ENCODE measurements at places on chromosomes 12 and 14. TPM values are rescaled to one million over a fixed set of nuclear protein-coding genes. Genes with fewer than 3 reads are reported as not detected.

EML1 gene
- not detected for total RNA-seq

HNF1A gene
- not detected for total RNA-seq

NUAK1 gene
- total RNA-seq, result not detected

NDRG2 gene
- total RNA-seq, result 7.6 TPM

NFATC4 gene
- total RNA-seq, result not detected

IAPP gene
- total RNA-seq, result not detected

CCDC60 gene
- not detected for total RNA-seq

GDF3 gene
- total RNA-seq, result not detected

TAS2R30 gene
- total RNA-seq, result 3.5 TPM

FBRSL1 gene
- total RNA-seq, result 51.2 TPM

POP5 gene
- 63.3 TPM for total RNA-seq

RNASE1 gene
- total RNA-seq, result not detected

DNA sequence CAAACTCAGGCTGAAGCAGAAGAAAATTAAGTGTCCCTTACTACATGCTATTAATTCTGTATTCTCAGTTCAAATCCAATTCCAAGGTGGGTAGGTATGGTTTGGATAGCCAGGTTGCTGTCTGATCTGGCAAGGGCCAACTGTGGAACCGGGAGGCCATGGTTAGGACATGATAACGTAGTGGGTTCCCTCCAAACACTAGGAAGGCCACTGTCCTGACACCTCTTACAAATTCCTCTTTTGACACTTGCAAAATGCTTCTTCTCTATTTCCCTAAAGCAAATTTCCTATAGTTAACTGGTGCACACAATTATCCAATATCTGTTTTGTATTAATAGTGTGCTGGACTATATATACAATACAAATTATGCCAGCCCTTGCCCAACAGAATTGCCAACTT is 70.8 kb downstream of the RNF34 start:
- H3K4me1 ChIP-seq, result peaks cover 13% of the 10 kb centered on the region
- peaks cover 6% of the 10 kb centered on the region for H3K36me3 ChIP-seq
- H3K27ac ChIP-seq, result no peak overlapping the region
- no peak overlapping the region for H3K4me3 ChIP-seq
- H3K27me3 ChIP-seq, result no peaks in the 10 kb centered on the region

GRCh38 chr12:76505050-76505449 is 54.5 kb downstream of the OSBPL8 start:
- H3K36me3 ChIP-seq, result peaks cover 37% of the 10 kb centered on the region
- H3K4me1 ChIP-seq, result no peaks in the 10 kb centered on the region
- no peak overlapping the region for H3K27ac ChIP-seq
- no peak overlapping the region for H3K4me3 ChIP-seq
- no peaks in the 10 kb centered on the region for H3K27me3 ChIP-seq

DNA sequence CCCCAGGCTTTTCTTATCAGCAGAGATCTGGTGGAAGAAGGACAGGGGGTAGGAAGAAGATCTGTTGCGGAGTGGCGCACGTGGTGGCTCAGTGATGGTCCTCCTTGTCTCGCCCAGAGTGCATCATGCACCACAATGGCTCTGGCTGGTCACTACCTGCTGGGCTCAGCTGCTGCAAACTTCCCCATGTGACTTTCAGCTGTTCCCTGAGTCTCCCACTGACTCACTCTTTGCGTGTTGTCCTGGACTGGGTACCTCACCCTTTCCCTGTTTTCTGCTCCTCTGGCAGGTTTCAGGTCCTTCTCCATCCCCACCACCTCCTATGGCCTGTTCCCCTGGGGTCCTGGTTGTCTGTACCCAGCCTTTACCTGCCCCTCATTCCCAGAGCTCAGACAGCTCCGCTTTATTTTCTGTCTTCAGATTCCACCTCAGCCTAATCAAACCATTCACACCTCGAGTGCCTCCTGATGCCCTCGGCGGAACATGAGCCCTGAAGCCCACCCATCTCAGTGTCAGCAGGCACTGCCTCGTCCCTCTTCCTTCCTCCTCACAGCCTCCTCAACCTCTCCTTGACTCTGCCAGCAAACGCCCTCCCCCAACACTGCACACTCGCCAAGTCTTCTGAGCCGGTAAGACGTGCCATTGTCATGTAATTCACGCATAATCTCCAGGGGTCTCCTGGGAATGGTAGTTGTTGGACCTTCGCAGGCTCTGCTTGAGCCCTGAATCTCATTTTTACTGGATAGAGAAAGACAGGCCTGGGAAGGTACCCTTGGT is 1.8 kb downstream of the C1R start:
- H3K27ac ChIP-seq, result no peak overlapping the region
- H3K4me3 ChIP-seq, result no peak overlapping the region
- no peak for DNase-seq
- H3K36me3 ChIP-seq, result no peaks in the 10 kb centered on the region
- H3K27me3 ChIP-seq, result peaks cover 5% of the 10 kb centered on the region

DNA sequence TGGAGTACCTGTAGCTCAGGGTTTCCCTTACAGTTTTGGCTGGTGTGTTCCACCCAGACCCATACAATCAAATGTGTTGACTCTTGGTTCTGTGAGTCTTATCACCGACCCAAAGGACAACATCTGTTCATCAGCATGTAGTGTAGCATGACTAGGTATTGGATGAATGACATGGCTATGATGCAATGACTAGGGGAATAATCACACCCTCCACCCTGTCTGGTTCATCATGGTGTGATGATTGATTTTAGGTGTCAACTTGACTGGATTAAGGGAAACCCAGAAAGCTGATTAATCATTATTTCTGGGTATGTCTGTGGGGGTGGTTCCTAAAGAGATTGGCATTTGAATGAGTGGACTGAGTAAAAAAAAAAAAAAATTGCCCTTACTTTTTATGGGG is 311.3 kb downstream of the DPF3 start:
- no peak overlapping the region for H3K4me3 ChIP-seq
- peaks cover 46% of the 10 kb centered on the region for H3K27me3 ChIP-seq
- peaks cover 14% of the 10 kb centered on the region for H3K36me3 ChIP-seq
- H3K27ac ChIP-seq, result no peak overlapping the region
- no peak for DNase-seq

- H3K27ac ChIP-seq, result peak overlapping the region; percentile 81
- H3K27me3 ChIP-seq, result no peaks in the 10 kb centered on the region
- peak; percentile 60 for DNase-seq
- H3K4me1 ChIP-seq, result peaks cover 75% of the 10 kb centered on the region
- peaks cover 27% of the 10 kb centered on the region for H3K36me3 ChIP-seq
These were observed 217.4 kb downstream of the SLC41A2 start for GRCh38 chr12:104740668-104741067.

GRCh38 chr12:12872934-12873275 is 18.5 kb upstream of the GPRC5A start:
- H3K4me3 ChIP-seq, result no peak overlapping the region
- H3K27me3 ChIP-seq, result peaks cover 6% of the 10 kb centered on the region
- no peak for DNase-seq
- H3K27ac ChIP-seq, result no peak overlapping the region
- H3K36me3 ChIP-seq, result no peaks in the 10 kb centered on the region

DNA sequence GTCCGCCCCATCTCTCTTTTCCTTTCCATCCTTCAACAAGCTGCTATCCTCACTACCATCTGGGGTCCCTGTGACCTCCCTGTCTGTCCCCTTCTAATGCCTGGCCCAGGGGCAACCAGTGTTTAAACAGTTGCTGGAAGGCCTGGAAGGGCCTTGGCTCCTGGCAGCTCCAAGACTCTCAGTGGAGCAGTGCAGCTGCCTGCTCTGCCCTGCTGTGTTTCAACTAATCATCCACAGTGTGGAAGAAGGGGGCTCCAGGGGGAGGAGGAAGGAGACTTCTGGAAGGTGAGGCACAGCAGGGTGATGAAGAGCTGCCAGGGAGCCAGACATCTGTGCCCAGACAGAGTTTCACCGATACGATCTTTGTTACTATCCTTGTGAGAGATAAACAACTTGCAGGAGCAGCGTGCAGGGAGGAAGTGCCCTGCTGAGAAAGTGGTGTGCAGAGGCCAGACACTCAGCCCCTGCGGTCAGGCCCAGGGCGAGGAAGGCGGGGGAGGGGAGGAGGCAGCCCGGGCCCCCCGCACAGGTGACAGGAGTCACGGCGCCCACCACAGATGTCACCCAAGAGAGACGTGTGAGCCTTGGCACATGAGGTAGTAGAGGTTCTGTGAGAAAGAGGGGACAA is 1061.8 kb downstream of the BCL11B start:
- peaks cover 68% of the 10 kb centered on the region for H3K4me1 ChIP-seq
- H3K27me3 ChIP-seq, result no peaks in the 10 kb centered on the region
- peak; percentile 59 for DNase-seq
- peak overlapping the region; percentile 87 for H3K27ac ChIP-seq

DNA sequence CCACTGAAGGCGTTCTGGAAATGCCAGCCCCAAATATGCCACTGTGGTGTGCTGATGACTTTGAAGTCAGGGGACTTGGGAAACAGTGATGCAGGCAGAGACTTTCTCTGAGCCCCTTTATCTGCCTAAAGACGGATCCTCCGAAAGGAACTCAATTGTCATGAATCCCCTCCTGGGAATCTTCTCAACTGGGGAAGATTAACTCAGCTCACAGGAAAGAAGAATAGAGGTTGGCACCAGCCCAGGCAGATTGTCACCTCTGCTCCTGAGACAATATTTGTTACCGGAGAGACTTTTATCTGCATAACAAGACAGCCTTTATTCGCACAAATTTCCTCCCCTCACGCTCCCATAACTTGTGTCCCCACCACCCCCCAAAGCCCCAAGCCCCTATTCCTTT is 414.4 kb downstream of the FUT8 start:
- no peaks in the 10 kb centered on the region for H3K27me3 ChIP-seq
- H3K4me3 ChIP-seq, result no peak overlapping the region
- no peak for DNase-seq

GRCh38 chr12:65584016-65584415 is 240.3 kb upstream of the HMGA2 start:
- no peaks in the 10 kb centered on the region for H3K4me1 ChIP-seq
- no peaks in the 10 kb centered on the region for H3K27me3 ChIP-seq
- H3K27ac ChIP-seq, result no peak overlapping the region
- H3K4me3 ChIP-seq, result no peak overlapping the region
- DNase-seq, result no peak

DNA sequence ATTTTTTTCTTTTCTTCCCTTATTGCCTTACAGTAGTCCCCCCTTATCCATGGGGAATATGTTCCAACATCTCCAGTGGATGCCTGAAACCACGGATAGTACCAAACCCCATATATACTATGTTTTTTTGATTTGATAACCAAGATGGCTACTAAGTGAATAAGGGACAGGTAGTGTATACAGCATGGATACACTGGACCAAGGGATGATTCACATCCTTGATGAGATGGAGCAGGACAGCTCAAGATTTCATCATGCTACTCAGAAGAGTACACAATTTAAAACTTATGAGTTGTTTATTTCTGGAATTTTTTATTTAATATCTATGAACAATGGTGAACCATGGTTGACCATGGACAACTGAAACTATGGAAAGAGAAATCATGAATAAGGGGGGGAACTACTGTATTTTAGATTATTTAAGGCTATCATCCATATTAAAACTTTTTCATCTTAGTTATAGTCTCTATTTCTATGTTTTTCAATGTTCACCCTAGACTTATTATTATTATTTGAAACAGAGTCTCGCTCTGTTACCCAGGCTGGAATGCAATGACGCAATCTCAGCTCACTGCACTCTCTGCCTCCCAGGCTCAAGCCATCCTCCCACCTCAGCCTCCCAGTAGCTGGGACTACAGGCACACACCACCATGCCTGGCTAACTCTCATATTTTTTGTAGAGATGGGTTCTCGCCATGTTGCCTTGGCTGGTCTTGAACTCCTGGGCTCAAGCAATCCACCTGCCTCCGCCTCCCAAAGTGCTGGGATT is 188.0 kb upstream of the PELI2 start:
- H3K4me3 ChIP-seq, result no peak overlapping the region
- H3K27ac ChIP-seq, result no peak overlapping the region
- H3K36me3 ChIP-seq, result no peaks in the 10 kb centered on the region
- no peaks in the 10 kb centered on the region for H3K4me1 ChIP-seq
- DNase-seq, result no peak

- H3K4me1 ChIP-seq, result peaks cover 41% of the 10 kb centered on the region
- peaks cover 43% of the 10 kb centered on the region for H3K36me3 ChIP-seq
- H3K4me3 ChIP-seq, result no peak overlapping the region
- no peaks in the 10 kb centered on the region for H3K27me3 ChIP-seq
- no peak overlapping the region for H3K27ac ChIP-seq
- DNase-seq, result no peak
These were observed 206.1 kb downstream of the SLC41A2 start for GRCh38 chr12:104752016-104752415.

- peak overlapping the region; percentile 4 for H3K27ac ChIP-seq
- no peak for DNase-seq
- no peaks in the 10 kb centered on the region for H3K27me3 ChIP-seq
- peaks cover 63% of the 10 kb centered on the region for H3K36me3 ChIP-seq
These were observed 154.4 kb downstream of the FUT8 start for GRCh38 chr14:65566820-65567522.

DNA sequence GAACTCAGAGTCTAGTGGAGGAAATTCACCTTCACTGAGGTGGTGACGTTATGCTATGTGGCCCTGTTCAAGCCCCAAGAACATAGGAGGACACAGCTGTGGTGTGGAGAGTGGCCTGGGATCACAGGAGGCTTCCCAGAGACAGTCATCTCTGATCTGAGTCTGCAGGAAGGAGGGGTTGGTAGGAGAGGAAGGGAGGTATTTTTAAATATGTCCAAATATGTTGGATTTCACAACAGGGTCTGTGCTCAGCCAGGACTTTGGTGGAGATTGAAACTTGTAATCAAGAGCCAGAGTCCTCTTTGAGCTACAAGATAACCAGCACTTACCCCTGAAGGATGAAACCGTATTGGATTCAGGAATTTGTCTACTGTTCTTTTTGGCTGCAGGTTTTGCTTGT is 26.4 kb upstream of the MED13L start:
- peaks cover 2% of the 10 kb centered on the region for H3K27me3 ChIP-seq
- DNase-seq, result no peak
- H3K4me1 ChIP-seq, result no peaks in the 10 kb centered on the region
- no peaks in the 10 kb centered on the region for H3K36me3 ChIP-seq
- H3K4me3 ChIP-seq, result no peak overlapping the region

GRCh38 chr12:30757316-30757715 is 2.6 kb upstream of the CAPRIN2 start:
- H3K36me3 ChIP-seq, result peaks cover 4% of the 10 kb centered on the region
- no peak overlapping the region for H3K27ac ChIP-seq
- no peak for DNase-seq
- peaks cover 7% of the 10 kb centered on the region for H3K27me3 ChIP-seq
- H3K4me1 ChIP-seq, result peaks cover 17% of the 10 kb centered on the region
- no peak overlapping the region for H3K4me3 ChIP-seq

GRCh38 chr12:71335151-71335962 is 104.2 kb upstream of the LGR5 start:
- H3K27me3 ChIP-seq, result no peaks in the 10 kb centered on the region
- H3K4me1 ChIP-seq, result no peaks in the 10 kb centered on the region
- no peak overlapping the region for H3K27ac ChIP-seq
- no peak overlapping the region for H3K4me3 ChIP-seq
- H3K36me3 ChIP-seq, result no peaks in the 10 kb centered on the region

- H3K4me3 ChIP-seq, result peak overlapping the region; percentile 1
- H3K36me3 ChIP-seq, result peaks cover 5% of the 10 kb centered on the region
- no peak overlapping the region for H3K27ac ChIP-seq
- peaks cover 95% of the 10 kb centered on the region for H3K27me3 ChIP-seq
- peaks cover 40% of the 10 kb centered on the region for H3K4me1 ChIP-seq
These were observed 4.5 kb downstream of the HOXC10 start for GRCh38 chr12:53989227-53990113.

- no peak for DNase-seq
- no peak overlapping the region for H3K4me3 ChIP-seq
- H3K27me3 ChIP-seq, result no peaks in the 10 kb centered on the region
- H3K4me1 ChIP-seq, result peaks cover 15% of the 10 kb centered on the region
- H3K27ac ChIP-seq, result peak overlapping the region; percentile 30
These were observed 82.8 kb downstream of the CRACR2A start for GRCh38 chr12:3670083-3670620.

Data from activated CD8-positive, alpha-beta T cell treated with anti-CD3 and anti-CD28 coated beads, Interleukin-2, amount 10 ng/mL, durations not matched to agents 7 days and 5 days (primary cell).